ENCODE measurements at places on chromosomes 7 and 10.

GRCh38 chr10:132755166-132755711 is 30.7 kb downstream of the NKX6-2 start:
- no peak for DNase-seq

DNA sequence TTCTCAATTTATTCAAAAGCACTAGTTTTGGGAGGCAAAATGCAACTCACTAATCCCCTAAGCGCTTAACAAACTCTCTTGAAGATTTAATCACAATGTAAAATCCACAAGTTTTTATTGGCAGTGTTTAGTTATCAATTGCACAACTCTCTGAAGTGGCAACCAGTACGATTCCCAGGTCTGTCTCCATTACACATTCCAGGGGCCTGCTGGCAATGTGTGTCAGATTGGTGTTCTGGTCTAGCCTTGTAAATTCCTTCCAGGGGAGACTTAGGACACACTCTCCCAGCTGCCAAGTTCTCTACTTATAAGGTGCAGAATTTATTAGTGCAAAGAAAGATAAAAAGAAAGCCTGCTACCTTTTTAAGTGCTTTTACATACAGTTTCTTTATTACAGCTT is 164.7 kb upstream of the HPS1 start:
- no peak for DNase-seq

GRCh38 chr7:155680864-155681263 is 36.4 kb downstream of the RBM33 start:
- DNase-seq, result no peak

DNA sequence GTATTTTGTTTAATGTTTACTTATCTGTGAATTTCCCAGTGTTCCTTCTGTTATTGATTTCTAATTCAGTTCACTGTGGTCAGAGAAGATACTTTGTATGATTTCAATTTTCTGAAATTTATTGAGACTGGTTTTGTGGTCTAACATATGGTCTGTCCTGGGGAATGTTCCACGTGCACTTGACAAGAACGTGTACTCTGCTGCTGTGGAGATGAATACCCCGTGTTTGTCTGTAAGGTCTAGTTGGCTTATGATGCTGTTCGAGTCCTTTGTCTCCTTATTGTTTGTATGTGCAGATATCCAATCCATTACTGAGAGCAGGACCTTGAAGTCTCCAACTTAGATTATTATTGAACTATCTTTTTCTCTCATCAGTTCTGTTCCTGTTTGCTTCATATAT is 371.5 kb upstream of the MYO3A start:
- no peak for DNase-seq

All from stimulated activated CD4-positive, alpha-beta T cell treated with anti-CD3 and anti-CD28 coated beads, TNF-alpha, amount 100 ng/mL, for 24 hours (primary cell).